Thymus (tissue), 14 donors: ENCODE measurements at places on chromosomes 7 and 10.

- DNase-seq = no peak
Observed at GRCh38 chr7:20351901-20352300, 21.2 kb downstream of the ITGB8 start.

GRCh38 chr7:1853431-1853985 lies 183.4 kb downstream of the ELFN1 start:
- no peak for DNase-seq

DNA sequence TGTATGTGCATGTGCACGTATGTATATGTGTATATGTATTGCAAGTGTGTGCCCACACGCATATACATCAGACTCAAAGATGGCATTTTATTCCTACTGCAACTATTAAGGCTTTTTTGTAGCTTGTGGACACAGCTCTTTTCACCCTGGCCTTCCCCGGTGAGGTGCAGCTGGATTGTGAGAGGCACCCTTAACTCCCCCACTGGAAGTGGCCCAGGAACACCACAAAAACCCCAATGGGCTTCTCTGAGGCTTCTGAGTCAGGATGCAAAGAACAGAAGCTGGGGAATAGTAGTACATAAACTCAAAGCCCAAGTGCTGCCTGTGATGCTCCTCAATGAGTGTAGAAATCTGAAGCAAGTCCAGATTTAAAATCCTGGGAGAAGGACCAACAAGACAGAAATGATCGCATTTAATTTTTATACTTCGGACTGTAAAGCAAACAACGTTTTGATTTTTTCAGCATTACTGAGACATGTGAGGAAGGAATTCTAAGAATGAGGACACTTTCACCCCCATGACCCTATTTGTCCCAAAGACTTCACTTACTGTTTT lies 369.2 kb upstream of the MGMT start:
- DNase-seq = no peak

- DNase-seq = no peak
Observed at GRCh38 chr7:122430710-122431109, 126.2 kb upstream of the FEZF1 start.

GRCh38 chr10:86350897-86351296 lies 15.7 kb downstream of the GRID1 start:
- DNase-seq = no peak

DNA sequence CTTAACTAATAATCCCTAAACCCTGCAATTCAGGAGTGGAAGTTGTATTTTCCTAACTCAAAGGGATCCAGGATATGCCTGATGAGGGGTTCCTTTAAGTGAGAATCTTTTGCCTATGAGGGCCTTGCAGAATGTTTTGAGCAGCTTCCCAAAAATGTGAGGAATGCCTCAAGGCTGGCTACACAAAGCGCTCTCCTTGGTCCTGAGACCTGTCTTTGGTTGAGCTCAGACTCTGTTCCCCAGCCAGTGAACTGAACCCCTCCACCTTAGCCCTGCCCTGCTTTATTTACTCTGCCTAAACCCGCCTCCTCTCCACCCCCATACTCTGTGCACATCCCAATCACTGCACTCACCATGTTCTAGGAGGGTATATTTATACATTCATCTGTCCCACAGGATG lies 108.6 kb downstream of the NRCAM start:
- no peak for DNase-seq

- DNase-seq = no peak
Observed at GRCh38 chr10:27188897-27189296, 33.7 kb downstream of the MASTL start.

DNA sequence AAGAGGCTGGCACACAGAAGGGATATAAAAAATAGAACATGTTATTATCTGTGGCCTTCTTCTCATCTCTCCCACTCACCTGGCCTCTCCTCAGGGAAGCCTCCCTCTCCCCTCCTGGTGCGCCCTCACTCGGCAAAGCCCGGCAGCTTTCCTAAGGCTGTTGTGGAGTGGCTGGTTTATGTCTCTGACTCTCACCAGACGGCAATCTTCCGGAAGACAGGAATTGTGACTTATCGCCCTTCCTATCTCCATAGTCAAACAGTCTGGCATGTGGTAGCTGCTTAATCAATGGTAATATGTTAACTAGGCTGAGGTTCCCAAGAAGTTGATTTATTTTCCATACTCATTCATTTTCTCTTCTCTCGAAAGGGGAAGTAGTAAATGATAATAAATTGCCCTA lies 78.7 kb downstream of the ATXN7L1 start:
- DNase-seq = no peak

DNA sequence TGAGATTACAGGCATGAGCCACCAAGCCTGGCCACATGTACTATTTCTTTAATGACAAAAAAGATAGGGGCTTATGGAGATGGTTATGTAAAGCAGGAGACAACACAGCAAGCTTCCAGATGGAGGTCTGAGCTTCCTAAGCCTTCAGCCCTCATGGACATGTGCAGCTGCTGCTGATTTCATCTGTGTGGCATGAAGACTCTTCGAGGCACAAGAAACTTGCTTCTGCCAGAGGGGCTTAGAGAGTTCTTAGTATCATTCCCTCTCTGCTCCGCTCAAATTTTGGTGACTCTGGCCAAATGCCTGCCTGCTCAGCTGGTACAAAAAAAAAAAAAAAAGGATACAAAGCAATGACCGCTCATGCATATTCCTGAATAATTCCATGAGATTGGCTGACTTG lies 552.5 kb downstream of the TYW1 start:
- no peak for DNase-seq

DNA sequence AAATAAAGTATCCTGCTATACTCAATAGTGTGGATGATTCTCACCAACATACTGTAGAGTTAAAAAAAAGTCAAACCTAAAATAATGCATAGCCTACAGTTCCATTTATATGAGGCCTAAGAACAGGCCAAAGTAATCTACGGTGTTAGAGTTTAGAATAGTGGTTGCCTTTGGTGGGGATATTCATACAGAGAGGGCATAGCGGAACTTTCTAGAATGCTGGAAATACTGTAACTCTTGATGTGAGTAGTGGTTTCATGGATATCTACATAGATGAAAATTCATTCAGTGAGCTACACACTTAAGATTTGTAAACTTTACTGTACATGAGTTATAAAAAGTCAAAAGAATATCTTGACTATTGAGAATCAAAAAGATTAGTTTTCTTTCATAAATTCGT lies 349.9 kb upstream of the NFE2L3 start:
- no peak for DNase-seq

- DNase-seq = no peak
Observed at GRCh38 chr7:126398285-126398684, 854.5 kb downstream of the GRM8 start.

DNA sequence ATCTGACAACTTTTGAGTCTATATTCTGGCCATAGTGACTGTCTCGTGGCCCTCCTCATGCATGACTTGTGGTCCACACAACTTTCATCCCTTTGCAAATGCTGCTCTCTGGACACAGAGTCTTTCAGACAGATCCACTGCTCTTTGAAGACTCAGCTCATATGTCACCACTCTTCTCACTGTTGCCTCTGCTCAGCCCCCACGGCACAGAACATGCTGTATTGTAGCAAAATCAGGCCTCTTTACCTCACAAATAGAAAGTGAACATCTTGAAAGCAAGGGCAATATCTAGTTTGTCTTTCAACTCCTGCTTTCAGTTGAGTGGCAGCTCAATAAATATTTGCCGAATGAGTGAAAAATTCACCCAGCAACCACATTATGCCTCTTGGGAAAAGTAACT lies 443.5 kb downstream of the NRG3 start:
- DNase-seq = no peak

GRCh38 chr7:132666071-132666773 lies 90.0 kb upstream of the PLXNA4 start:
- peak; percentile 41 for DNase-seq

DNA sequence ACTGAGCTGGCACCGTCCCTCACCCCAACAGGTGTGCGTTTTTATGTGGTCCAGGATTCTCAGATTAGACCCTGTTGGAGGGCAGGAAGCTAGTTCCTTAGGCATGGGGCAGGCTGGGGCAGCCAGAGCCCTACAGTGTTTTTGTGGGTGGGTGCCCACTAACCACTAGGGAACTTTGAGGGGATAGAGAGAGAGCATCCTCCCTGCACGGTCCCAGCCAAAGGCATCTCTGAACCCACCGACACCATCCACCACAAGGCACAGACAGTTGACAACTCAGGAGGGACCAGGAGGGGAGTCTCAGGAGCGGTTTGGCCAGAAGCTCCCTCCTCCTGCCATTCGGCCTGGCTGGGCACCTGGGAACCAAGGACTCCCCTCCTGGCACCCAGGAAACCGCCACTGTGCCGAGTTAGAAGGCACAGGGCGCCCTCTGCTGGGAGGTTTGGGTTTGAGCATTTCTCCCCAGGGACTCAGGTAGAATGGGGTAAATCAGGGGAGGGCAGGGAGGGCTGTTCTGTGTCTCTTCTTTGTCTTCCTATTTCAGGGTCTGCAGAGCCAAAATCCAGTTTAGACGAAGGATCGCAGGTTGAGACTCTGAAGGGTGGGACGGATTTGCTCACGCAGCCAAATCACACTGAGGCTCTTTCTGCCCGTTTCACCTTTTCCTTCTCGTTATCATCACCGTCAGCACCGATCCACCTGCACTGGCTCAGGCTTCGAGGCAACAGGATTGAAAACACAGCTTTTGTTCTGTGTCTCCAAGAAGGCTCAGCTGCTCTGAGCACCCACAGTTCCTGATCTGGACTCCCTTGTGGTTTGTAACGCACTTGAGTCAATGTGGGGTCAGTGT lies 84.8 kb upstream of the COL13A1 start:
- no peak for DNase-seq

DNA sequence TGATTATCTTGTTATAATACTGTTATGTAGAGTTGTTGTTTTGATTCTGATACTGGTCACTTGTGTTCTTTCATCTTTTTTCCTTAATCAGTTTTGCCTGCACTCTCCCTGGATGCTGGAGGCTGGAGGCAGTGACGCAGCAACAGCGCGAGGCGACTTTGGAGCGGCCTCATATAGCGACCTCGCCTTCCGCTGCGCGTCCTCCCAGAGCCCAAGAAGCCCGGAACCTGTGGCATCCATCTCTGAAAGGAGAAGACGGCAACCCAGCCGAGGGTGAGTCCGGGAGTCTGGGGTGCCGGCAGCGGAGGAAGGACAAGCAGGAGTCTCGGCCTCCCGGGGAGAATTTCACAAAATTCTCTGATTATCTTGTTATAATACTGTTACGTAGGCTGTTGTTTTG lies 161.2 kb downstream of the ZNF33B start:
- DNase-seq = no peak

- peak; percentile 17 for DNase-seq
Observed at GRCh38 chr10:127563718-127564553, 14.8 kb downstream of the NPS start.

DNA sequence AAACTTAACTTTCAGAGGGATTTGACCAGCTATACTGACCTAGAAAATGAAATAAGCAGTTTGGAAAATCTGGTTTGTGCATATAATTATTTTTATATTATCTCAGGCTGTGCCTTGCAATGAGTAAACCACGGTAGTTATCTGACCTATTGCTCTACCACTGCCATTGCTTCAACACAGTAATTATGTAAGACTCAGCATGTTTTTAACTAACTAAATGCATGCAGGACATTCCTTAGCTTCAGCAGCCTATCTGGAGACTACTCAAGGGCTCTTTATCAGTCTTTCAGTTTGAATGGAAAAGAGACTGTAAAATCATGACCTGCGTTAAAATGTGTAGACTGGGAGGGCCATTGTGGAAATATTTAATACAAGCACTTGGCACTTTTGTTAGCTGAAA lies 22.5 kb downstream of the CHN2 start:
- DNase-seq = no peak

DNA sequence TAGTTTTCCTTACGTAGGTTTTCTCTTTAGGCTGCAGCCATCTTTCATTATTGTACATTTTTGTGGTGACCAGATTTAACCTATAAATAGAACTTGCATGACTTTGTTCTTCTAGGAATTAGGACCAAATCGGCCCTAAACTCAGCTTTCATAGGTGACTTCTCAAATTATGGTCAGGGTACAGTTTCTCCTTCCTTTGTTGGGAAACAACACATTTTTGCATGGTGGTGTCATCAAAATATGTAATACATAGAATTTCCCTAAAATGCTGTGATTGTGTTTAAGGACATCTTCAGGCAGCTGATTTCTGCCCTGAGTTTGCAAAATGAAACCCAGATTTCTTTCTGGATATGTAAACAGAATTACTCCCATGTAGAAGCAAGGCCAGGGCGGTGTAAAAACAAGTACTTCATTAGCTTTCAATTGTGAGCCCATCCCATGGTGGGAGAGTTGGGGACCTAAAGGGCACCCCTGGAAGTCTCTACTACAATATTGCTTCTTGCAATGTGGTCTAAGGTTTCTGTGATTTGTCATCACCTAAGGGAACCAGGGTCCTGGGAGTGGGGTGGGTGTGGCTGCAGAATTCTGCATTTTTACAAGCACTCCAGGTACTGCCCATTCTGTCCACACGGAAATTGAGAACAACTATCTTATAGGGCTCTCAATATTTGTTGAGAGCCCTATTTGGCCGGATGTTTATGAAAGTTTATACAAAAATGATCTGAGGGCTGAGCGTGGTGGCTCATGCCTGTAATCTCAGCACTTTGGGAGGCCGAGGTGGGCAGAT lies 121.0 kb upstream of the FAM171A1 start:
- DNase-seq = no peak

DNA sequence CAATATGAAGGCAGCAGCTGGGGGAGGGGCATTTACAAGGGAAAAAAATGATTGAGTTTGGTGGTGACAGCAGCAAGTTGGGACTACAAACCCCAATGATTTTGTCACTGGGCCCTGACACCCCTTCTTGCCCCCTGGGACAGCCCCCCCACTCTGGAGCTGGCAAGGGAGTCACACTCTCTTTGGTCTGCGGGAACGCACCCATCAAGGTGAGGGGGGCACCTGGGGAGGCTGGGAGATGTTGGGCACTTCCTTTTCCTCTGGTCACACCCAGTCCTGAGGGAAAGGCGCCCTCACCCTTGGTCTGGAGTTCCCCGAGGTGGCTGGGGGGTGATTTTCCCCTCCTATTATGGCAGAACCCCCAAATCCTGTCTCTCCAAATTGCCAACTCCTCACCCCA lies 24.4 kb downstream of the EPHB4 start:
- DNase-seq = no peak

DNA sequence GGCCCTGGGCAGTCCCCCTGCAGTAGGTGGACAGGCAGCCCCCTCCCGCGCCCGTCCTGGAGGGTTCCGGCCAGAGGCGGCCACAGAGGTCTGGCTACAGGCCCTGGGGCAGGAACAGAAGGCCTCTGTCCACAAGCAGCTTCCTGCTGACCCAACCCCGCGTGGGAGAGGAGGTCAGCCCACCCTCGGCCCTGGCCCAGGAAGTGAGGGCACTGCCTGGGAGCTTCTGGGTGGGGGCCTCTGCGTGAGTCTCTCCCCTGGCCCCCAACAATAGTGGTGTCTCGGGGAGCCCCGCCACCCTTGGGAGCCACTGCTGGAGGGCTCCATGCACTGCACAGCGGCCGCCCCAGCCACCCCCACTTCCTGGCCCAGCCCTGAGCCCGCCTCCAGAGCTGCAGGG lies 4.7 kb downstream of the MICALL2 start:
- no peak for DNase-seq
